ENCODE measurements at places on chromosomes 6 and 20.

DNA sequence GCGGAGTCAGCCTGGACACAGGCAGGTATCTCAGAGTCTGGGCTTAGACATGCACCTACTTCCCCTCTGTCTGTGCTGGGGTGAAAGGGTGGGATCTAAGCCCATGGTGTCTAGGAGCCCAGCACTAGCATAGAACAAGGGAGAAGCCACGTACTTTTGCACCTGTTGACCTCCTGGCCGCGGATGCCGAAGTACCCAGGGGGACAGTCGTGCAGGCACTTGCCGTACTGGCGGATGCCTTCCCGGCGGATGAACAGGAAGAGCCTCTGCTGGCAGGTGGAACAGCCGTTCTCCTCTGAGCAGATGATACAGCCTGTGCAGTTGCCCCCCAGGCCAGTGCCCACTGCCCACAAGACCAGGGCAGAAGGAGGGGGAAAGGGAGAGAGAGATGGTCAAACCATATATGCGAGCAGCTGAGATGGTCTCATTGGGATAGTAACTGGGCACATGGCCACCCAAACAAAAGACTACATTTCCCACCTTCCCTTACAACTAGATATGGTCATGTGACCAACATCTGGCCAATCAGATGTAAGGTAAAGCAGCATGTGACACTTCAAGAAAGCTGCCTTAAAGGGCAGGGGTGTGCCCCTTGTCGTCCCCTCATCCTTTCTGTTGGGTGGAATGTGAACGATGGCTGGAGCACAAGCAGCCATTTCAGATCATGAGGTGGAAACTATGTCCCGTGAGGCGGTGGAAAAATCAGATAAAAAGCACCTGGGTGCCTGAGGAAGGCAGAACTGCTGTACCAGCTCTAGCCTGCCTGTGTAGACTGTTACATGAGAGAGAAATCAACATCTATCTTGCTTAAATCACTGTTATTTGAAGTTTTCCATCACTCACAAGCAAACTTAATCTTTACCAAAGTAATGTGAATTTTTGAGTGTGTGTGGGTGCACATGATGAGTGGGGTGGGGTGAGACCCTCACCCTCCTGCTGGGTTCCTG lies 34.0 kb downstream of the RSPO4 start:
- DNase-seq, result no peak
- H3K4me3 ChIP-seq, result no peak overlapping the region
- no peaks in the 10 kb centered on the region for H3K36me3 ChIP-seq
- H3K4me1 ChIP-seq, result no peaks in the 10 kb centered on the region
- H3K27me3 ChIP-seq, result no peaks in the 10 kb centered on the region

- H3K27ac ChIP-seq, result no peak overlapping the region
- H3K4me3 ChIP-seq, result no peak overlapping the region
- DNase-seq, result no peak
- 0 out of 2 replicates have a peak, but pooled peaks cover 2% of the 10 kb centered on the region for H3K4me1 ChIP-seq
- no peaks in the 10 kb centered on the region for H3K36me3 ChIP-seq
Measured at GRCh38 chr6:3569816-3570215, 113.0 kb upstream of the SLC22A23 start.

- 0 out of 2 replicates have a peak, but pooled peaks cover 3% of the 10 kb centered on the region for H3K36me3 ChIP-seq
- no peaks in the 10 kb centered on the region for H3K4me1 ChIP-seq
- no peak overlapping the region for H3K27ac ChIP-seq
- no peak overlapping the region for H3K4me3 ChIP-seq
Measured at GRCh38 chr6:157209865-157210530, 113.3 kb downstream of the TMEM242 start.

- DNase-seq, result no peak
- no peaks in the 10 kb centered on the region for H3K27me3 ChIP-seq
- no peaks in the 10 kb centered on the region for H3K36me3 ChIP-seq
- H3K4me1 ChIP-seq, result no peaks in the 10 kb centered on the region
- no peak overlapping the region for H3K27ac ChIP-seq
- H3K4me3 ChIP-seq, result no peak overlapping the region
Measured at GRCh38 chr20:8267009-8267408, 134.9 kb downstream of the PLCB1 start.

DNA sequence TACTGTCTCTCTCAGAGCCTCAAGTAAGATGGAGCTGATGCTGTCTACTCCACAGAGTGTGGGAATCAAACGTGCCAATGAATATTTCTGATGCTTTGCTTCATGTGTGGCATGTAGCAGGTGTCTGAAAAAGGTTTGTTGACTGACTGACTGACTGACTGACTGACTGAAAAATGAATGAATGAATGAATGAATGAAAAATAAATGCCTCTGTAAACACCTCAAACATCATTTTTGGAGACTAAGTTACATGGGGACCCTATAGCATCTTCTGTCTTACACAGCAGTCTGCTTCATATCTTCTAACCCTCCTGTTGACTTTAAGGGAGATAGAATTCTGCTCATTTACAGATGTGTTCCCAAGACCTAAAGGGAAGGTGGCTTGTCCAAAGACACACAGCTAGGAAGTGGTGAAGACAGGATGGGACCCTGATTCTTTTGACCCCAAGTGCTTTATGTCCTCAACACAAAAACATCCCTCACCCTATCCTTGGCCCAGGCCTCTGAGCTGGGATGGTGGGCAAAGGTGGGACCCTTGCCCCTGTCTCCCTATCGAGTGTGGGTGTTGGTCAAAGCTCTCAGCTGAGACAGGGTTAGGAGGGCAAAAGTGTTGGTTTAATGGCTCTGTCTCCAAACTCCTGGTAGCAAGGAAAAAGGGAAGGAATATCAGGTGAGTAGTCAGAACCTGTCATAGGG lies 104.4 kb downstream of the TOX2 start:
- no peaks in the 10 kb centered on the region for H3K4me1 ChIP-seq
- no peak for DNase-seq
- no peaks in the 10 kb centered on the region for H3K27me3 ChIP-seq

- no peak for DNase-seq
- H3K4me1 ChIP-seq, result 0 out of 2 replicates have a peak, but pooled peaks cover 3% of the 10 kb centered on the region
- no peak overlapping the region for H3K27ac ChIP-seq
- H3K36me3 ChIP-seq, result 0 out of 2 replicates have a peak, but pooled peaks cover 2% of the 10 kb centered on the region
- H3K4me3 ChIP-seq, result peak overlapping the region; percentile 57
- H3K27me3 ChIP-seq, result no peaks in the 10 kb centered on the region
Measured at GRCh38 chr20:20017844-20018185, 653 bp downstream of the NAA20 start.

DNA sequence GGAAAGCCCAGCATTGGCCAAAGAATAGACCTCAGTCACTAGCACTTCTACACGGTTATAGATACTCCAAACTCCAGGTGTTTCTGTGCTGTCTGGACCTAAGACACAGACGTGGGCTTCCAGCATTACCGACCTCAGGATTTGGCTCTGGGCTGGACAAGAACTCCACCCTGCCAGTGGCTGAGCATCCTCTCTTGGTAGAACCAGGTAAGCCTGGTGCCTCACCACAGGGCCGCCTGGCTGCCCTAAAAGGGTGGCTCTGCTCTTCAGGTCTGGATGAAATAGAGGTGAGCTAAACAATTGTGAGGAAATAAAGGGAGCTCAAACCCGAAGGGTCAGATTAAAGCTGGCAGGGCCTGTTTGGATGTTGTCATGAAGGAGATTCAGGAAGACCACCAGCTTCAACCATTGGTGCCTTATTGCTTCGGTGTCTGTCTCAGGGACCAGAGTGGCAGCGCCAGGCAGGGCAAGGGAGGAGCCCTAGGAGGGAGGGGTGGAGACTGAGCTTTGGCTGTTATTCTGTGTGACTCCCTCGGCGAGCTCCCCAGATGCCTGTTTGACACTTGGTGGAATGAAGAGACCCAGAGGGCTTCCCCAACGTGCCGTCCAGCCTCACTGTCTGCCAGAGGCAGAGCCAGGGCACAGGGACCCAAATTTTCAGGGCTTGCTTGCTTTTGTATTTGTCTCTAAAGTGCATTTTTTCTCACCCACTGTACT lies 8.6 kb downstream of the SYNDIG1 start:
- no peaks in the 10 kb centered on the region for H3K4me1 ChIP-seq
- H3K4me3 ChIP-seq, result no peak overlapping the region
- DNase-seq, result no peak
- no peaks in the 10 kb centered on the region for H3K36me3 ChIP-seq

DNA sequence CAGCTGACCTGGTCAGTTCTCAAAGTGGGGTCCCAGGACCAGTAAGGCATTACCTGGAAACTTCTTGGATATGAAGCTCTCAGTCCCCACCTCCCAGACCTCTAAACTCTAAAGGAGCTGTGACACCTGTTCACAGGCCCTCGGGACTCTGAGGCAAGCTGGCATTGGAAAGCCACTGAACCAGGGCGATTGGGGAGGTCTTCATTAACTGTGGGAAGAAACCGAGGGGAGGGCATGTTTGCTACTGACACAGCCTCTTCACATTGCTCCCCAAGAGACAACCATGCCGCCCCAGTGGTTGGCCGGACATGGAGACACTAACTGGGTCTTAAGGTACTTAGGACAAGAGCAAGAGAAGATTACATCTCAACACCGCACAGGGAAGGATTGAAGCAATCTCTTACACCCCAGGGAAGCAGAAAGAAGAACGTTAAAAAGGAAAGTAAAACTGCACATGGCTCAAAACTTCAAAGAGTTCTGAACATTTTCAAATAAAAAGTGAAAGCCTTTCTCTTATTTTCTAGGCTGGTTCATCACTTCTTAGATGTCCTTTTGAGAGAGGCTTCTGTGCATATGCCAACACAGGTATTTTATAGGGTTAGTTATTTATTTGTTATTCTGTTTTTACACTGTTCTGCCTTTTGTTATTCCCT lies 210.0 kb upstream of the CST7 start:
- DNase-seq, result no peak
- no peaks in the 10 kb centered on the region for H3K36me3 ChIP-seq
- H3K27ac ChIP-seq, result no peak overlapping the region
- H3K4me1 ChIP-seq, result peaks cover 3% of the 10 kb centered on the region

- no peaks in the 10 kb centered on the region for H3K27me3 ChIP-seq
- H3K27ac ChIP-seq, result no peak overlapping the region
- peaks cover 3% of the 10 kb centered on the region for H3K36me3 ChIP-seq
- H3K4me1 ChIP-seq, result no peaks in the 10 kb centered on the region
- DNase-seq, result no peak
Measured at GRCh38 chr20:47642624-47643023, 140.9 kb downstream of the NCOA3 start.

DNA sequence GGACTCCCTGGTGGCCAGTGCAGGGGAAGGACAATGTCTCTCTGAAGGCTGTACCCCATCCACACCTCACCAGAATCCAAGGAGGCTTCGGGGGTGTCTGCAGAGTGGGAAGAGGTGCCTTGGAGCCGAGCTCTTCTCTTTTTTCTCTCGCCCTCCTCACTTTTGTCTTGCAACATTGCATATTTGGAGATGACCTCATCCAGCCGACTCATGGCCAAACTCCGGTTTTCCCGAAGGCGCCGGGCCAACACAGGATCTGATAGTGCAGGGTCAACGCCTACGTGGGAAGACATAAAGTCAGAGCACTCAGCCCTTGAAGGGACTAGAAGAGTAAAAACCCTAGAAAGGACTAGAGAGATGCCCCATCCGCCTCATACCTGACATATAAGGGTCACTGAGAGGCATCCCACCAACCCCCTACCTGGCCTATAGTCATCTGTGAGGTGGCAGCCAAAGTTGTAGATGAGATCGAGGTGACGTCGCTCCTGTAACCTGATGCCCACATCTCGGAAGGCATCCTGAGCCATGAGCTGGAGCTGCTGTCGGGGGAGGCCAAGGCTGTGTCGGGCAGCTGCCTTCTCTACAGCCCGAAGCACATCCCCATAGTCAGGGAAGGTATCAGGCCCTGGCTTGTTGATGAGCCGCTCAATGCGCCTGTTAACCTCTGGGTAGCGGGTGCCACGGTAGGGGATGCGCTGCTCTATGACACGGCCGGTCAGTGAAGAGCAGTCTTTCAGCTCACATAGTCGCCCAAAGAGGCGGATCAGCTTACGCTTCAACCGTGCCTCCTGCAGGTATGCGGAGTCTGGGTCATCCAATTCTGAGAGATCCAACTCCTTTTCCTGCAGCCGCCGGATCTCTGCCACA lies 3.0 kb upstream of the ZBTB22 start:
- no peak for DNase-seq
- H3K36me3 ChIP-seq, result peaks cover 22% of the 10 kb centered on the region
- no peak overlapping the region for H3K4me3 ChIP-seq
- H3K27me3 ChIP-seq, result no peaks in the 10 kb centered on the region
- peaks cover 4% of the 10 kb centered on the region for H3K4me1 ChIP-seq

DNA sequence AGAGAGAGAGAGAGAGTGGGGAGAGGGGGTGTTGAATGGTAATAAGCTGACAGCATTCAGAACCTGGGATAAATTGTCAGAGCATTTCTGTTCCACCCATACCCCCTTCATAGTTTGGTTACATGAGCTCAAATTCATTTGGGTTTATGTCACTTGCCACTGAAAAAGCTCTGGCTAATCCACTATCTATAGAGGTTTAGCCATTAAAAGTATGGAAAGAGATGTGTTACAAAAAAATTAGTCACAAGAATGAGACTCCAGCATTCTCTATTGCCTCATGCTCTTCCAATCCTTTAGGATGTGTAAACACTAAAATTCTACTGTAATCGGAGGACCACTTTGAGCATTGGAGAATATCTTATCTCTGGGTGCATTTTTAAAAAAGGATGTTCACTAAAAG lies 297.6 kb upstream of the TCF21 start:
- no peak overlapping the region for H3K4me3 ChIP-seq
- no peaks in the 10 kb centered on the region for H3K4me1 ChIP-seq
- no peaks in the 10 kb centered on the region for H3K27me3 ChIP-seq

DNA sequence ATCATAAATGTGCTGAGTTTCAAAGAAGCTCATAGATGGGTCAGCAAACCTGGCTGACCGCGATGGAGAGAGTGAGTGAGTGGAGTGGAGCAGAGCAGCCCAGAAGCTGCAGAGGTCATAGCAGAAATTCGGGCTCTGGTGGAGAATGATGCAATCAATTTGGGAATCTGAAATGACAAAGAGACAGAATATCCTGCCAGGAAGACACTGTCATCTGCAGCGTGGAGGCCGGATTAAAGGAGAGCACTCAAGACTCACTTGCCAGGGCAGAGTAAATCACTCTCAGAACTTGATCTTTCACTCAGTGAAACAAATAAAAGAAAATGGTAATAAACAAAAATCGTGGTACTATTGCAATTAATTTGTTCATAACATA lies 109.6 kb upstream of the RREB1 start:
- no peaks in the 10 kb centered on the region for H3K36me3 ChIP-seq
- DNase-seq, result no peak
- H3K4me1 ChIP-seq, result no peaks in the 10 kb centered on the region
- no peak overlapping the region for H3K4me3 ChIP-seq

GRCh38 chr6:46815130-46815529 lies 21.9 kb downstream of the MEP1A start:
- H3K4me1 ChIP-seq, result no peaks in the 10 kb centered on the region
- no peak overlapping the region for H3K4me3 ChIP-seq
- no peaks in the 10 kb centered on the region for H3K36me3 ChIP-seq
- DNase-seq, result no peak

Data from iPS DF 6.9 (cell line).